ENCODE measurements at places on chromosomes 6 and 20.

- DNase-seq = no peak
Measured at GRCh38 chr6:37192666-37193065, 22.7 kb downstream of the PIM1 start.

DNA sequence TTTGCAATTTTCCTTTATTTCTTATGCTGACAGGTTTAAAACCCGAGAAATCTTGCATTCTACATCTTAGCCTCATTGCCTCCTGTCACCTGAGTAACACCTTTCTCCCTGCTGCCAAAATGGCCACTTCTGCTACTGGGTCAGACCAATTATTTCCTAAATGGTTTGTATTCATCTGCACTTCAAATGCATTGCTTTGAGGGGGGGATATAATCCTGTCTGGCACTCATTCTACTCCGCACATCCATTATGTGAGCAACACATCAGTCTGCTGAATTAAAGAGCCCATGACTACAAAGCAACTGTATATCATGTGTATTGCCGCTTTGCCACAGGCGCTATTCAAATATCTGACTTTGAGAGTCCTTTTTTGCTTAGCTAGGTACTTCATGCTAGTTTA is 141.6 kb upstream of the TSHZ2 start:
- DNase-seq = no peak

DNA sequence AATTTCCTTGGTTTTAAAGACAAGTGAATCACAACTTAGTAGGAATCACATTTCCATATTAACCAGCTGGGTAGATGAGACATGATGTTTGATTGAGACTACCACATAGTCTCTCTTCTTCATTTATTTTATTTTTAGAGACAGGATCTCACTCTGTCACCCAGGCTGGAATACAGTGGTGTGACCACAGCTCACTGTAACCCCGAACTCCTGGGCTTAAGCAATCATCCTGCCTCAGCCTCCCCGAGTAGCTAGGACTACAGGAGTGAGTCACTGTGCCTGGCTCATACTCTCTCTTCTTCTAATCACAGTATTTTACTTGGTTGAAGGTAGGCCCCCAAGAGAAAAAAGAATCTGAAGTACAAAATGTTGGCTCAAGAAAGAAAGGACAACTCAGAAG is 80.2 kb upstream of the ASF1A start:
- DNase-seq = no peak

GRCh38 chr6:147467886-147468285 is 40.6 kb upstream of the SAMD5 start:
- no peak for DNase-seq

GRCh38 chr6:20907486-20908071 is 373.3 kb downstream of the CDKAL1 start:
- DNase-seq = no peak

- no peak for DNase-seq
Measured at GRCh38 chr6:109282756-109283155, 99.5 kb downstream of the CD164 start.

GRCh38 chr6:82906951-82907350 is 158.7 kb downstream of the UBE3D start:
- no peak for DNase-seq

DNA sequence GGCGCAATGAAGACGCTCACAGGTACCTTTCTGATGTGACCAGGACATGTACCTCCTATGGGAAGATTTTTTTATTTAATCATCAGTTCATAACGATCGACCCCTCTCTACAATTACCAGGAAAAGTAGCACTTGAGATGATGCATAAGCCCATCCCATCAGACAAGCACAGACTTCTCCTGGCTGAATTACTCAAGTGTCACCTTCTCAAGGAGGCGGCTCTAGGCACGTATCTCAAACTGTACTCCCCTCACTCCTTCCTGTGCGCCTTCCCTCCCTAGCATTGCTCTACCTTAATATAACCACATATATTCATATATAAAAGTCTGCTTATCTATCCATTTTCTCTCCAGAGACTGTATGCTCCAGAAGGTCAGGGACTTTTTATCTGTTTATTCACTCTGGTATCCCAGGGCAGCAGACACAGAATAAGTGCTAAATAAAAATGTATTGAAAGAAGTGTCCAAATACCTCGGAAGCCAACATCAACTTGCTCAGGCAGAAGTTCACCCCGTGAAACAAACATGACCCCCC is 71.5 kb downstream of the CNKSR3 start:
- DNase-seq = no peak

DNA sequence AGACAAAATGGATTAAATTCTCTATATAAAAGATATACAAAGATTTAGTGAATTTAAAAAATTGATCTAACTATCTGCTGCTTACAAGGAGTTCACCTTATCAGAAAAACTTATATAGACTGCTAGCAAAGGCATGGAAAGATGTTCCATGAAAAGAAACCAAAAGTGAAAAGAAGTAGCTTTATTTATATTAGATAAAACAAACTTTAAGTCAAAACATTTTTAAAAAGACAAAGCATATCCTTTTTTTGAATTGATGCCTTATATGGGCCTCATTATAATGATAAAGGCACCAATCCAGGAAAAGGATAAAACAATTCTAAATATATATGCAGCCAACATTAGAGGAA is 334.2 kb downstream of the MEI4 start:
- no peak for DNase-seq

DNA sequence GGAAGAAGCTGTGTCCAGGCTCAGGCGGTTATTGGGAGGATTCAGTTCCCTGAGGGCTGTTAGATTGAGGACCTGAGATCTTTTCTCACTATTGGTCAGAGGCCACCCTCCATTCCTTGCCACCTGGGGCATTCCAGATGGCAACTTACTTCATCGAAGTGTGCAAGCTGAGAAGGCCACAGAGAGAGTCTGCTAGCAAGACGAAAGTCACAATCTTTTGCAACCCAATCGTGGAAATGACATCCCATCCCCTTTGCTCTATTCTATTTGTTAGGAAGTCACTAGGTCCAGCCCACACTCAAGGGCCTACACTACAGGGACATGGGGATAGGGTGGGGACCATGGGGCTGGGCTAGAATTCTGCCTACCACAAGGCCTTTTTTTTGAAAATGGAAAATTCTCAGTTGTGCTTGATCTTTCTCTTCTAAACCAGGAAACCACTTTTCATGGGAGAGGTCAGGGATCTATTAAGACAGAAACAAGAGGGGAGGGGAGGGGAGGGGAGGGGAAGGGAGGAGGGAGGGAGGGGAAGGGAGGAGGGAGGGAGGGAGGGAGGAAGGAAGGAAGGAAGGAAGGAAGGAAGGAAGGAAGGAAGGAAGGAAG is 217.2 kb downstream of the BCAS1 start:
- DNase-seq = no peak

DNA sequence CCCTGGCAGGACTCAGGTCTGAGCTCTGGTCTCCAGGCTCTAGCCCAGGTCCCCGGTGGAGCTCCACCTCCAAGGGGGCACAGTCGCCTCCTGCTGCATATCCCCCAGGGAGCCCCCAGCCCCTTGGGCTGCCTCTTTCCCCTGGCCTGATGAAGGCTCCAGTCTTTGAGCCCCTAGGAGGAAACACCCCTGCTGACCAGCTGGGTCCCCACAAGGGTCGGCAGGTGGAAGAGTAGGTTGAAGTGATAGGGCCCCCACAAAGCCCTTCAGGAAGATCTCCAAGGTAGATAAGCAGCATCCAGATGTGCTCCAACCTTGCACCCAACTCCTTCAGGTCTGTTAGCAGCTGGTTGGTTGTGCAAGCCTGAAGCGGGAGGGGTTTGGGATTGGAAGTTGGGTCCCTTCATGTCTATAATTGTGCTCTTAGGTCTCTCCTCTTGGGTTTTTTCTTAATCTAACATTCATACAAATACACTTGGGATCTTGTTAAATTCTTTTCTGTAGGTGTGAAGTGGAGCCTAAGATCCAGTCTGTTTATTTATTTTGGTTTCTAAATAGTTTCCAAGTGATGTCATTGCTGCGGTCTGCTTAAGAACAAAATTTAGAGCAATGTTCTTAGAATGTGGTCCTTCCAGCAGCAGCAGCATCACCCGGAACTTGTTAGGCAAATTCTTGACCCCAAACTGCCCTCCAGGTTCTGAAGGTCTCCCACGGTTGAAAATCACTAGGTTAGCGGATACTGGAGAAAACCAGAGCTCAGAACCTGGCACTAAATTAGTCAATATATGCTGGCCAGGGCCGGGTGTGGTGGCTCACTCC is 5.1 kb downstream of the UBE2C start:
- DNase-seq = no peak

DNA sequence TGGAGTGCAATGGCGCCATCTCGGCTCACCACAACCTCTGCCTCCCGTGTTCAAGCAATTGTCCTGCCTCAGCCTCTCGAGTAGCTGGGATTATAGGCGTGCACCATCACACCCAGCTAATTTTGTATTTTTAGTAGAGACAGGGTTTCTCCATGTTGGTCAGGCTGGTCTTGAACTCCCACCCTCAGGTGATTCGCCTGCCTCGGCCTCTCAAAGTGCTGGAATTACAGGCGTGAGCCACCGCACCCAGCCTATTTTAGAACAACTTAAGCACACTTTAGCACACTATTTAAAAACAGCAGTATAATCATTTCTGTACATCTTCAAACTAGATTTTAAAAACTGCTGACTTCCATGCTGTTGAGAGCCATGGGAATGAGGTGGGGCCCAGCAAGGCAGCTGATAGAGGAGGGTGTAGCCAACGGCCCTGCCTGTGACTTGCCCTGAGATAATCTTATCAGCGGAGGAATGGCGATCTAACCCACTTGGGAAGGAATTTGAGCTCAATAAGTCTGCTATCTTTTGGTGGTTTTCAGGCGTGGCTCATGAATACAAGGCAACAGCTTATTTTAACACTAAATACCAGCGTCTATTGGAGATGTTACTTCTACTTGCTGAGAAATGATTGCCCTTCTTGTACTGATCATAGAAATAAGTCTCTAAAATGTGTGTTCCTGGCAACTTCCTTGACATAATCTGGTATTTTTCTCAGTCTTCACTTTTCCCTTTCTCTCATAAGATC is 12.1 kb downstream of the ZDHHC14 start:
- no peak for DNase-seq

DNA sequence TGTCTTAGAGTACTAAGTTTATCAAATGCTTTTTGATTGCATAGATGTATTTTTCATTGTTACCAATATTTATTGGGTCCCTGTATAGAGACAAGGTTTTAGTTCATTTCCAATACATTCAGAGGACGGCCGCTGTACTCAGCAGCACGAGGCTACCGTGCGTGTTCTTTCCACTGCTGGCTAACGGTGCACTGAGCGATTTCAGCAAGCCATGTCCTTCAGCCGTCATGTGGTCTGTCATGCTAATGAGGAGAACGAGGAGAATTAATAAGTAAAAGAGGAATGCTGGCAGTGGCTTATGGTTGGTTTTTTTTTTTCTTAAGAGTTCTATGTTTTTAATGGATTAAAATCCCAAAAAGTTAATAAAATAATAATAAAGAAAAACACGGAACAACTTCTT is 253.6 kb downstream of the ARID1B start:
- DNase-seq = no peak

GRCh38 chr6:139538366-139538765 is 163.9 kb upstream of the CITED2 start:
- DNase-seq = no peak

DNA sequence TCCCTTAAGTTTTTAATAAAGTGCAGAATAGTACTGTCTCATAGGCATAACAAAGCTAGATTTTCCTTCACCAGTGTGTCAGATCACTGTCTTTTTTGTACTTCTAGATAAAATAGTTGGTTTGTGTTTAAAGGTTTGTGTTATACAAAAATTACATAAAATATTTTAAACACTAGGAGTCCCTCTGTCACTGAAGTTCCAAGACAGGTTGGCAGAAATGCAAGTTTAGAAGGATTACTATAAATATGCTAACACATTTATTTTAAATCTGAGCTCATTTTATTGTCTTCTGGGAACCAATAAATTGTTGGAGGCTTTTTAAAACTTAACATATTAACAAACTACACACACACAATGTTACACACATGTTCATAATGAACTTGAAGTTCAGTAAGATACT is 30.8 kb upstream of the RUNX2 start:
- no peak for DNase-seq

DNA sequence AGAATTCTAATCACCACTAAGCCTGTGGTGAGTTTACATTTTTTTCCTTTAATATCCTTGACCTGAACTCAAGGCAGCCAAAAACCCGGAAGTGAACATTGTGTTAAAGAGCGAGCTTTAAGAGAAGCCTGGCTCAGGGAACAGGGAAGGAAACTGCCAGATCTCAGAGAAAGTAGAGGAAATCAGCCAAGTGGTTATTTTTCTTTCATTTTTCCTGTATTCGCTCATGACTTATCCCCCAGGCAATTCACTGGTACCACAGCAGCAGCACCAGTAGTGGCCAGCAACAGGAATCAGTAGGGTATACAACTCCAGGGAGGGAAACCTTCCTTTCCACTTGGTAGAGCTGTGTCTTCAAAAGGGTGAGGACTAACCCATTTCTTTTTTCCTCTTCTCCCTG is 89.6 kb upstream of the HMGCLL1 start:
- DNase-seq = no peak

DNA sequence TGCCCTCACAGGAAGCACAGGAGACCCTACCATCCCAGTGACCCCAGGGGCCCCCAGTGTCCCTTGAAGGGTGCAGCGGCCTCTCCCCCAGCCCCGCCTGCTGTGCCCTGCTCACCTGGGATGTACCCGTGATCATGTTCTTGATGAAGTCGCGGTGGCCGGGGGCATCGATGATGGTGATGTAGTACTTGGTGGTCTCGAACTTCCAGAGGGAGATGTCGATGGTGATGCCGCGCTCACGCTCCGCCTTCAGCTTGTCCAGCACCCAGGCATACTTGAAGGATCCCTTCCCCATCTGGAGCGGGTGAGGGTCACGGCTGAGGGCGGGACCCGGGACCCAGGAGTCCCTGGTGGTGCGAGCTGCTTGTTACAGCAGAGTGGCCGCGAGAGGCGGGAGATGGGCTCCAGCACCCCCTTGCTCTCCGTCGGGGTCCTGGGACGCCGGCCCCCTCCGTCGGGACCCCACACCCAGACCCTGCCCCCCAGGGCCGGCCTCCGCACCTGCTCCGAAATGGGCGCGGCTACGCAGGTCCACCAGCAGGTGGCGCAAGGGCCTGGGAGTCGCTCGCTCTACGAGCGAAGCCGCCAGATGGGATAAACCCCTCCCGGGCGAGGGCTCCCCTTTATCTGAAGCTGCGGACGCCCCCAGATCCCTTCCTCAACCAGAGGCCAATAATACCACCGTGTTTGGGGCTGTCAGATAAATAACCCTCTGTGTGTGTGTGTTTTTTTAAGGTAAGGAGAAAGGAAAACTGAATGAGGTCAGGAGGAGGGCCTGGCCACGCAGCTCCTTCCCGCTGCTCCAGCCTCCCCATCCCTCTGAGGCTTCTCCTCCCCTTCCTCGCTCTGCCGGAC is 2.9 kb downstream of the EEF1A2 start:
- peak; percentile 93 for DNase-seq

- DNase-seq = no peak
Measured at GRCh38 chr6:169236545-169236944, 17.1 kb downstream of the THBS2 start.

DNA sequence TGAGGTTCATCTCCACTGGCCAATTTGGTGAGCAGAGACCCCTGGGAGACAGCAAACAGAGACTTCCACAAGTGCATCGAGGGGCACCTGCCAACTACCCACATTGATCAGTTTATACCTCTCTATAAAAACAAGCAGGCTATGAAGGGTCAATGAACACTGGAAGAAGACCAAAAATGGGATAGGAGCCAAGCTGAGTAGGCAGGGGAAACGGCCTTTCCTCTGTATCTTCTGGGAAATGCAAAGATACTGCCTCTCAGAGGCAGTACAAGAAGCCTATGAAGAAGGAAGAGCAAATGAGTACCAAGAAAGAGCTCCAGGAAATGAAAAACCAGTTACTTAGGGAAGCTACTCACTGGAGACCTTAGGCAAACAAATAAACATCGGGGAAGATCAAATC is 247.7 kb downstream of the GMDS start:
- DNase-seq = no peak

GRCh38 chr6:30570263-30570662 is 979 bp upstream of the ABCF1 start:
- DNase-seq = no peak

GRCh38 chr20:25532015-25532751 is 53.1 kb downstream of the NINL start:
- no peak for DNase-seq

All from GM13977 (cell line).